ENCODE measurements at places on chromosomes 16 and 17. TPM values are rescaled to one million over a fixed set of nuclear protein-coding genes. Genes with fewer than 3 reads are reported as not detected.

- no peak for DNase-seq
- H3K4me3 ChIP-seq: peak overlapping the region; percentile 69
- H3K4me1 ChIP-seq: peaks cover 58% of the 10 kb centered on the region
- H3K27me3 ChIP-seq: no peaks in the 10 kb centered on the region
- peak overlapping the region; percentile 93 for H3K27ac ChIP-seq
- H3K36me3 ChIP-seq: no peaks in the 10 kb centered on the region
Observed at GRCh38 chr17:81398176-81398831, 3.0 kb downstream of the BAHCC1 start.

GRCh38 chr16:14302031-14302398, 230.9 kb downstream of the MRTFB start:
- H3K4me1 ChIP-seq: peaks cover 49% of the 10 kb centered on the region
- H3K36me3 ChIP-seq: no peaks in the 10 kb centered on the region
- no peaks in the 10 kb centered on the region for H3K27me3 ChIP-seq
- H3K4me3 ChIP-seq: peak overlapping the region; percentile 100
- DNase-seq: peak; percentile 79
- H3K27ac ChIP-seq: peak overlapping the region; percentile 92

GRCh38 chr16:4936181-4936990, 562 bp downstream of the PPL start:
- H3K27ac ChIP-seq: peak overlapping the region; percentile 71
- no peaks in the 10 kb centered on the region for H3K36me3 ChIP-seq
- DNase-seq: peak; percentile 78
- peak overlapping the region; percentile 56 for H3K4me3 ChIP-seq

DNA sequence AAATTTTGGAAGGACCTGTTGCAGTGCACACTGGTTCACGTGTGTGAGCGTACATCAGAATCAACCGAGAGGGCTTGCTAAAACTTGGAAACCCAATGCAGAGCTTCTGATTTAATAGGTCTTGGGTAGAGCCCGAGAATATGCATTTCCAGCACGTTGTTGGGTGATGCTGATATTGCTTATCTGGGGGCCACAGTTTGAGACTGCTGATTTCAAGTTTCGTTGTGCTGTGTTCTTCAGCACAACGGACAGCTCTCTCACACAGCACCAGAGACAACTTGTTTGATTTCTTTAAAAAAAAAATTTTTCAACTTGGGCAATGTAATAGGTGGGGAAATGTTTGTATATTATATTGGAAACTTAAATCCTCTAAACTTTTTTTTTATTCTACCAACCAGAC, 9.4 kb downstream of the OR4D2 start:
- no peak overlapping the region for H3K27ac ChIP-seq
- H3K36me3 ChIP-seq: no peaks in the 10 kb centered on the region
- H3K4me1 ChIP-seq: no peaks in the 10 kb centered on the region
- no peak for DNase-seq
- no peaks in the 10 kb centered on the region for H3K27me3 ChIP-seq
- no peak overlapping the region for H3K4me3 ChIP-seq

- peaks cover 33% of the 10 kb centered on the region for H3K4me1 ChIP-seq
- no peak for DNase-seq
- H3K27me3 ChIP-seq: no peaks in the 10 kb centered on the region
- H3K4me3 ChIP-seq: no peak within 1 kb of the TSS
- H3K27ac ChIP-seq: no peak within 1 kb of the TSS
- peaks cover 28% of the 10 kb centered on the region for H3K36me3 ChIP-seq
Observed at GRCh38 chr17:7407485-7408251, at the start of gene NLGN2. TSS of gene NLGN2 (plus strand) at chr17:7407845. CDS start at chr17:7408256, 411 bp downstream.

GRCh38 chr16:12757546-12757945, 46.1 kb downstream of the CPPED1 start:
- no peak for DNase-seq
- H3K27ac ChIP-seq: no peak overlapping the region
- no peaks in the 10 kb centered on the region for H3K36me3 ChIP-seq

DNA sequence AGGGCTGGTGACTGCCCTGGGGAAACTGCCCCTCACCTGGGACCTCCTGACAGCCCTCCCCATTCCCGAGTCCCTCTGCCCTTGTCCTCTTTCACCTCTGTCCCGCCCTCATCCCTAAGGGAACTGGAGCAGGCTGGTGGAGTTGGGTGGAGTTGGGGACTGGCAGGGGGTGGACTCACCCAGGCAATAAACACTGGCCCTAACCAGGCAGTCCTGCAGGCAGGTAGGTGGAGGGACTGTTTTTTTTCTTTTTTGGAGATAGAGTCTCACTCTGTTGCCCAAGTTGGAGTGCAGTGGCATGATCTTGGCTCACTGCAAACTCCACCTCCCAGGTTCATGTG, 11.7 kb downstream of the GCGR start:
- H3K4me3 ChIP-seq: no peak overlapping the region
- H3K4me1 ChIP-seq: no peaks in the 10 kb centered on the region
- H3K27ac ChIP-seq: no peak overlapping the region

DNA sequence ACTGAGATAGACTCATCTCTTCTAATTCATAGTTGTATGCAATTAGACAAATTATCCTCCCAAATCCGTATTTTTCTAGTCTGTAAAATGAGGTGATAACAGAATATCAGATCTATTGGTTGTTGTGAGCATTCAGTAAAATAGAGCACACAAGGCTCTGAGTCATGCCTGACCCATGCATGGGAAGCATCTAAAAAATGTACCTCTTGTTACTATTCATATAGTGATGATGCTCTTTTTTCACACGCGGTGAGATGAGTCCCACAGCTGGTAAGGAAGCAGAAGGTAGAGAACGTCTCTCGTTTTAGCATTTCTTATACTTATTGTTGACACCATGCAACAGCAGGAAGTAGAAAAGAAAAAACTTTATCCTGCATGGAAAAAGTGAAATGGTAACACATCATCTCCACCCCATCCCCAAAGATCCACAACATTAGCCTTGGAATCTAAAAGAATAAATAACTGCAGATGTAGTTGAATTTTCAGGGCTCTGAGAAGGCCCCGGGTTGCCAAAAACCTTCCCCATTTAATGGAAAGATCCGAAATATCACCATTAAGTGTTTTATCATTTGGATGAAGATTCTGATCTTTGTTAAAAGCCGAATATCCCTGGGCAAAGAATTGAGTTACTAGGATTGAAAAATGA, 215.6 kb downstream of the TMEM114 start:
- no peaks in the 10 kb centered on the region for H3K27me3 ChIP-seq
- no peaks in the 10 kb centered on the region for H3K4me1 ChIP-seq
- H3K36me3 ChIP-seq: no peaks in the 10 kb centered on the region
- no peak overlapping the region for H3K27ac ChIP-seq
- H3K4me3 ChIP-seq: no peak overlapping the region

GRCh38 chr16:9597967-9598730, 506.7 kb downstream of the HAPSTR1 start:
- no peak for DNase-seq
- H3K27me3 ChIP-seq: no peaks in the 10 kb centered on the region
- H3K27ac ChIP-seq: no peak overlapping the region
- no peaks in the 10 kb centered on the region for H3K36me3 ChIP-seq
- no peaks in the 10 kb centered on the region for H3K4me1 ChIP-seq

- H3K27me3 ChIP-seq: no peaks in the 10 kb centered on the region
- DNase-seq: no peak
- no peaks in the 10 kb centered on the region for H3K36me3 ChIP-seq
Observed at GRCh38 chr17:69269131-69269998, 40.7 kb upstream of the ABCA10 start.

GRCh38 chr17:15255713-15256454, 9.2 kb downstream of the PMP22 start:
- H3K4me1 ChIP-seq: peaks cover 93% of the 10 kb centered on the region
- H3K36me3 ChIP-seq: peaks cover 45% of the 10 kb centered on the region
- DNase-seq: no peak
- peak overlapping the region; percentile 89 for H3K27ac ChIP-seq
- no peaks in the 10 kb centered on the region for H3K27me3 ChIP-seq

DNA sequence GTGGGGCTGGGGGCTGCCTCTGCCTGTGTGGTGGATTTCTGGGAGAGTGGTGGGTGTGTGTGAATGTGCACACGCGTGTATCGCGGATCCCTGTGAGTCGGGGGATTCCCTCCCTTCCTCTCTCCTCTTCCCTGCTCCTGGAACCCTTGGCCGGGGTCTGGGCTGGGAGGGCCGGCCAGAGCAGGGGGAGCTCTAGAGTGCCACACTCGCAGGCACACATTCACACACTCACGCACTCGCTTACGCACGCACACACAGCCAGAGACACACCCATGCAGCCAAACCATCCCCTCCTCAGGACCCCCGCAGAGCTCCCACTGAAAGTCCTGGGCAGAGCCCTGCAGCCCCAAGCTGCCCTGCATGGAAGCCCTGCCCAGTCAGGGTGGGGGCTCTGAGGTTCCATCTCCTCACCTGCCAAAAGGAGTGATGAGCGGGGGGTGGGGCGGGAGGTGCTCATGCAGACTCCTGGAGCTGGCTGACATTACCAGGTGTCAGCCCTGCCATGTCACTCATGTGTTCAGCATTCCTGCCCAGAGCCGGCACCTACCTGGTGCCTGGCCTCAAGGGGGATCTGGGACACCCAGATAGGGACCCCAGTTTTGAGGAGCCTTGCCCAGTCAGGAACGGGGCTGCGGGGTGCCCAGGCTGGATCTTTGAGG, 1.9 kb downstream of the NECAB2 start:
- H3K36me3 ChIP-seq: no peaks in the 10 kb centered on the region
- H3K4me3 ChIP-seq: no peak overlapping the region
- peaks cover 8% of the 10 kb centered on the region for H3K27me3 ChIP-seq
- no peaks in the 10 kb centered on the region for H3K4me1 ChIP-seq
- H3K27ac ChIP-seq: no peak overlapping the region
- no peak for DNase-seq

DNA sequence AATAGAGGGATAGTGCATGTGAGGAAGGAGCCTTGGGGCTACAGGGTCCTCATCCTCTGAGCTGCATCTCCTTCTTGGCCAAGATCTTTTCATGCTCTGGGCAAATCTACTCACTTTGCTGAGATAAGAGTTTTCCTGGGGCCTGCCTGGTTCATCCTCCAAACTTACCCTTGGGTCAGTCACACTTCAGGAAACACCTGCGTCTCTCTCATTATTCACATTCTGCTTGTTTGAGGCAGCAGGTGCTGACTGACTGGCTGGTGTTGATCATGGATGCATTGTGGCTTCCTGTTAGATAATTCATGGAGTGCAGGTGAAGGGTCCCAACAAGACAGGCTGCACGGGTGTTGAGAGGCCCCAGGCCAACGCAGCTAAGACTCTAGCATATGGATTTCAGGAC, 162.6 kb downstream of the SALL1 start:
- H3K27me3 ChIP-seq: no peaks in the 10 kb centered on the region
- H3K27ac ChIP-seq: no peak overlapping the region
- no peak for DNase-seq
- no peaks in the 10 kb centered on the region for H3K36me3 ChIP-seq

GRCh38 chr17:30220414-30220813, 15.1 kb downstream of the SLC6A4 start:
- no peak overlapping the region for H3K4me3 ChIP-seq
- H3K4me1 ChIP-seq: no peaks in the 10 kb centered on the region
- H3K27me3 ChIP-seq: no peaks in the 10 kb centered on the region
- no peak for DNase-seq
- H3K27ac ChIP-seq: no peak overlapping the region
- no peaks in the 10 kb centered on the region for H3K36me3 ChIP-seq

- no peaks in the 10 kb centered on the region for H3K27me3 ChIP-seq
- H3K4me1 ChIP-seq: no peaks in the 10 kb centered on the region
- peak overlapping the region; percentile 12 for H3K27ac ChIP-seq
- no peak for DNase-seq
- H3K36me3 ChIP-seq: no peaks in the 10 kb centered on the region
Observed at GRCh38 chr16:29745121-29745852, 503 bp downstream of the C16orf54 start.

DNA sequence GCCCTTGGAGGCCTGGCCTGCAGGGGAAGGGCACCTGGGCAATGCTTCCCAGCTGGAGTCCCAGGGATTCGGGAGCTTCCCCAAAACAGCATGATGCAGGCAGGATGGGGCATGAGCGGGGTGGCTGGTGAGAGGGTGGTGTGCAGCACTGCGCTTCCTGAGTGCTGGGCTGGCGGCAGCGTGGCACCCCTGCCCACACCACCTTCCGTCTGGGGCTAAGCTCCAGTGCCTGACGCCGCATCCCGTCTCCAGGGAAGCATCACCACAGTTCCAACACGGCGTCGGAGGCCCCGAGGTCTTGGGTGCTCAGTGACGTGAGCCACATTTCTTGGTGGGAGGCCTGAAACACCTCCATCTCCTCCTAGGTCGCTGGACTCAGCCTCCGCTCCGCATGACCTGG, 13.8 kb upstream of the MTSS2 start:
- peaks cover 91% of the 10 kb centered on the region for H3K4me1 ChIP-seq
- DNase-seq: no peak
- peak overlapping the region; percentile 99 for H3K27ac ChIP-seq
- H3K36me3 ChIP-seq: no peaks in the 10 kb centered on the region
- no peaks in the 10 kb centered on the region for H3K27me3 ChIP-seq

GRCh38 chr16:81885976-81886586, 107.0 kb downstream of the PLCG2 start:
- H3K4me1 ChIP-seq: no peaks in the 10 kb centered on the region
- no peaks in the 10 kb centered on the region for H3K36me3 ChIP-seq
- no peak for DNase-seq
- H3K4me3 ChIP-seq: no peak overlapping the region
- H3K27ac ChIP-seq: no peak overlapping the region

DNA sequence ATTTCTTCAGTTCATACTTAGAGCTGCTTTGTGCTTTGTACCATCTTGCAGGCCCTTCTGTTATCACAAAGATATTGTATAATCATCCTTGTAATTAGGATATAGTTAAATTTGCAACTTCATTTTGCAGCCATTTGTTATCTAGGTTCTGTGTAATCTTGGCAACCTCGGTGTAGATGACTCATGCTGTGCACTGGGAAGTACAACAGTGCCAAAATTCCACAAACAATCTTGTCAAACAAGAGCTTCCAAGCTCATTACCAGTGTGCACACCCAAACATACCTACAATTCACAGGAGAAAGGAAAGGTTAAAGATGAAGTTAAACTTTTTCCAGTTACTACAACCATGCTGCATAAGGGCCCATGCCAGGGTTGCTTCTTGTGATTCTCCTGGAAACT, 1231.8 kb downstream of the CDH11 start:
- no peak overlapping the region for H3K4me3 ChIP-seq
- H3K4me1 ChIP-seq: peaks cover 15% of the 10 kb centered on the region
- H3K27ac ChIP-seq: no peak overlapping the region
- no peaks in the 10 kb centered on the region for H3K27me3 ChIP-seq
- no peaks in the 10 kb centered on the region for H3K36me3 ChIP-seq

The KRT222 gene
- total RNA-seq: 4.7 TPM

The TEN1 gene
- 9.3 TPM for total RNA-seq

The CACNG5 gene
- total RNA-seq: 1.1 TPM

The MFAP4 gene
- 192 TPM for total RNA-seq

The RBFOX1 gene
- total RNA-seq: not detected

The CANT1 gene
- 19.1 TPM for total RNA-seq

The TMEM88 gene
- 6.8 TPM for total RNA-seq

Measured in sigmoid colon (tissue), 7 donors.